ENCODE measurements at places on chromosomes 5 and 9.

GRCh38 chr5:157323107-157323706 lies 57.3 kb downstream of the CYFIP2 start:
- no peak for DNase-seq

GRCh38 chr9:116594547-116594946 lies 92.6 kb upstream of the TRIM32 start:
- DNase-seq = no peak

DNA sequence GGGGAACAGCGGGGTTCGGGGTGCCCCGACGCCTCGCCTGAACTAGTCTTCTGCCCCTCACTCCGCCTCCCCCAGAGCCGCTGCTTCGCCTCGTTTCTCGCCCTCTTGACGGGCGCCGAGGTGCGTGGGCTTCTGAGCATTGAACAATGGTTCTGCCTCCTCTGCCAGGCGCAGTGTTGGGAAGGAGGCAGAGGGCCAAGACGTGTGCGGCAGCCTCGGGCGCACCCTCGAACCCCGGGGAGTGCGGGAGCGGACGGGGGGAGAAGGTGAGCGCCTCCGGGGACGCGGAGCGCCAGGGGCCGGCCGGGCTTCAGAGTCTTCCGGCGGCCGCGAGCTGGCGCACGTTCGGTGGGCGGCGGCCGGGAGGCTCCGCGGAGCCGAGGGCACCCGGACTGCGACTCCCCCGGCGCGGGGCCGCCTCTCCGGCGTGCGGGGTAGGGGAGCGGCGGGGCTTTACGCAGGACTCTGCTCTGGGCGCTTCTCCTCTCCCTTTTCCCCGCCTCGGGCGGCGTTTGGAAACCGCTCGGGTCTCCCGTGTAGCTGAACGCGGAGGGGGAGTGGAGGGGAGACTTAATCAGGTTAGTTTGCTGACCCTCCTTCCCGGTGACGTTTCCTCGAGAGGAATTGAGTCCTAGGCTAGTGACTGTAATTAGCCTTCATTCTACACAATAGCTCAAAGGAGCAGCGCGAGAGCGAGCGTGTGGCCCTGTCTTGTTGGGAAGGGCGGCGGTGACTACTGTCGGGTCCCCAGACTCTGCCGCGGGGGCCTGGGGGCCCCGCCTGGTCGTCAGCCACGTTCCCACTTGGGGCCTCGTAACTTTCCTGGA lies 1.1 kb downstream of the VLDLR start:
- no peak for DNase-seq

GRCh38 chr5:170749911-170750431 lies 33.6 kb upstream of the GABRP start:
- DNase-seq = no peak

DNA sequence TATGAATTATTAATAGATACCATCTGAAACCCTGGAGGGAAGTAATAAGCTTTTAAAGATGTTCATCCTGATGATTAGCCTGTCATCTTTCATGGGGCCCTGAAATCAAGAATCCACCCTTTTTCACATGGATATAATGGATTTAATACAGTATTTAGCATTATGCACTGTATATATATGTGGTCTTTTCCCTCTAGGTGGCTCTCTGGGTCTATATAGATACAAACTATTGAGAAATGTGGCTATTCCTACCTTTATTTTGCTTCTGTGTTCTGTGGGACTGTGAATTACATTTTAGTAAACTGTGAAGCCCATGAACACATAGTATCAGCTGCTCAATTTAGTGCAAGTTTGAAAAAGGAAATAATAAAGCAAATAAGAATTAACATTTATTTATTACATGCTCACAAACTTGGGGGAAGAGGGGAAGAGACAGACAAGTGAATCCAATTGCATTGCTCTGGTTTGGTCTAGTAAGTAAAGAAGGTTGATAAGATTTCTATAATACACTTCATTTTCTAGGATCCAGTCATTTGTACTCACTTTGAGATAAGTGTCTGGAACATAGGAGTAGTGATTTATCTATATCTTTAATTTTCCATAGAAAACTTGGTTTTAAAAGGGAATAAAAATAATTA lies 112.2 kb downstream of the SCAMP1 start:
- no peak for DNase-seq

DNA sequence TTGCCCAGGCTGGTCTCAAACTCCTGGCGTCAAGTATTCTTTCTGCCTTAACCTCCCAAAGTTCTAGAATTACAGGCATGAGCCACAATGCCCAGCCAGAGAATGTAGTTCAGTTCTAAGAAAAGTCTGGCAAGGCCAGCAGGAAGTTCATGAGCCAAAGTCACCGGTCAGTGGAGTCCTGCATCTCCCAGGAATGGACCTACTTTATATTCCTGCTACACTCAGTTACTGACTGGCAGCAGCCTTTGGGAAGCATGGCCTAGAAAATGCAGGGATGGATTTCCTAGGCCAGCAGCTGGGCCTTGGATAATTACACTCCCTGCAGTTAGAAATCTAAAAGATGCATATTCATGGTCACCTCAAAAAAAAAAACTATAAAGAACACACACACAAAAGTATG lies 135.7 kb downstream of the CAAP1 start:
- no peak for DNase-seq

DNA sequence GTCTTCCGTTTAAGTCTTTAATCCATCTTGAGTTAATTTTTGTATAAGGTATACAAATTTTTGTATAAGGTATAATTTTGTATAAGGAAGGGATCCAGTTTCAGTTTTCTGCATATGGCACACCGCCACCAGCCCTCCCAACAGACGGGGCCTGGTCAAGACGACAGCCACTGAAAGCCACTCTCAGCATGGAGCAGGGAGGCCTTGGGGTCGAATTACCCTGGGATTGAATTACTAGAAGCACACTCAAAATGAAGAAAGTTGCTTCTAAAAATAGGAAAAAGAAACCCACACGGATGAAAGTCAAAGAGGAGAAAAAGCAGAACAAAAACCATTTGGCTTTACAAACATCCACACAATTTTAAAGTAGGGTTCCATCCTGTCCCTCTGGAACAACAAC lies 586.2 kb upstream of the ADAMTS16 start:
- no peak for DNase-seq

GRCh38 chr9:16727452-16728136 lies 142.9 kb downstream of the BNC2 start:
- DNase-seq = peak; percentile 9

- DNase-seq = no peak
Measured at GRCh38 chr5:166166071-166166470, 2125.4 kb upstream of the WWC1 start.

GRCh38 chr5:89117124-89117644 lies 234.2 kb upstream of the MEF2C start:
- DNase-seq = no peak

DNA sequence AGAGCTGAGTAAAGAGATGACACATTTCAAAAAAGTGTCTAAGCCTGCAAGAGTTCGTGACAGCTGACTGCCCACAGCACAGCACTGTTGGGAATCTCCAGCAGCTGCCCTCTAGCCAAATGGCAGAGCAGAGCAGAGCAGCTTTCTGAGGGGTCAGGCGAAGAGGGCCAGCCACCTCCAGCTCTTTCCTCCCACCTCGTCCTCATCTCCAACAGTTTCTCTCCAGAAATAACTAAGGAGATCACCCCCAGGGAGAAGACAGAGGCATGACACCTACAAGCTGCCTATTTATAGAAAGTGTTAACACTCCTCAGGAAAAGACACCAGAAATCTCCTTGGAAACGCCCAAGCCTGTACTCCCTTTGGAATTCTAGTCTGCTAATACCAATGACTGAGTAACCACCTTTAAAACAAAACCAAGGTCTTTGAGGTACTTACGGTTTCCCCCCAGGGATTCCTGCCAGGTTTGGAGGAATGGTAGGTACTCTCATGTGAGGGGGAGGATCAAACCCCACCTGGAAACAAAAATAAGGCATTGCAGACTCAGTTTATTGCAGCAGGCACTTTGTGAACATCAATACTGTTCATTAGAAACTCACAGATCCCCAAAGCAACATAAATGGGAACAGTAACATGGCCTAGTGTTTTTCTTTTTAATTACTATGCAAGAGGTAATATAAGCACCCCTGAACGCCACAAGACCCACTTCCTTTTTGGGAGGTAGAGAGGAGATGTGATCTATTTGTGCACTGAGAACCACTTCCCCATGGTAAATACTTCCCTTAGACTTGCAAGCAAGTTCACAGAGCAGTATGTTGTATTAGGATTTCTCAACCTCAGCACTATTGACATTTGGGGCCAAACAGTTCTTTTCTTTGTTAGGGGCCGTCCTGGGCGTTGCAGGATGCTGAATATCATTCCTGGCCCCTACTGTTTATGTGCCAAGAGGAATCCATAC lies 79.3 kb downstream of the TLE1 start:
- no peak for DNase-seq
